Upper lobe of left lung (tissue), 6 donors: ENCODE measurements at places on chromosomes 3 and 15.

DNA sequence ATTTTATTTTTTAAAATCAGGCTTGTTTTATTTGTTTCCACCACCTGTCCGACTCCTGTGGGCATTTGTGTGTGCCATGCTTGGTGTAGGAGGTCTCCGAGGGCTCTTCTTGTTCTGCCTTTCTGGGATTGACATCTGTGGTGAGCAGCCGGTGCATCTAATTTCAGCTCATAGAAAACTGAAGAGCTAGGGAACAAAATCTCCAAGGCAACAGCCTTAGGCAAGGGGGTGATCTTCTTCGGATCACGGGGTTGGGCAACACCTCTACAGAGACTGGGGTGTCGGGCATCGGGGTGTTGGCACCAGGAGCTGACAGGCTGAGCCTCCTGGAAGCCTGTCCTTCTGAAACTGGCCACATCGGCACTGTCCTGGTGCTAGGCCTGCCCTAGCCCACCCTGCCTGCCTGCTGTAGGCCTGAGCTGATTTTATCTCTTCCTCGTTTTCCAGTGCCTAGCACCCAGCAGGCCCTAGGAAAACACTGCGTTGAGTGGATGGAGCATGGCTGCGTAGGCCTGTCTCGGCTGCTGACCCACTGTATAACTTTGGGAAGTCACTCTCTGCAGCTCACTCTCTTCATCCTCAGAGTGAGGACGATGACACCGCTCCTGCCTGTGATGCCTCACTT, 10.3 kb downstream of the CHCHD6 start:
- no peak for DNase-seq

- no peak for DNase-seq
These were observed 404.2 kb upstream of the IL12A start for GRCh38 chr3:159584421-159584820.

GRCh38 chr3:179348325-179349013, 960 bp downstream of the MFN1 start:
- DNase-seq = no peak

DNA sequence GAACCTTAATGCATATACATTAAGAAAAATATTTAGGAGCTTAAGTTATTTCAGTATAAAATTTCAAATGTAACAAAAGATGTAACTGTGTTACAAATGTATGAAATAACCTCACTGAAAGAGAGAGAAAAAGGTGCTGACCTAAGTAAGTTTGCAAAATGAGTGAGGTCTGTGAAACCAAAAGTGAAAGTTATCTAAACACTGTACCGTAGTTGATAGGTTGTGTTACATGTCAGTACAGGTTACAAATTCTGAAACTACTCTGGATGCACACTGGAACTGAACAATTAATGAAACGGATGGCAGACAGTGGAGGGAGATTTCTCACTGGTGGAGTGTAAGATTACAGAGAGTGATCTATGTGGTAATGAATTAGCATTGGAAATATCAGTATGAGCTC, 420.7 kb downstream of the ZNF385D start:
- no peak for DNase-seq

DNA sequence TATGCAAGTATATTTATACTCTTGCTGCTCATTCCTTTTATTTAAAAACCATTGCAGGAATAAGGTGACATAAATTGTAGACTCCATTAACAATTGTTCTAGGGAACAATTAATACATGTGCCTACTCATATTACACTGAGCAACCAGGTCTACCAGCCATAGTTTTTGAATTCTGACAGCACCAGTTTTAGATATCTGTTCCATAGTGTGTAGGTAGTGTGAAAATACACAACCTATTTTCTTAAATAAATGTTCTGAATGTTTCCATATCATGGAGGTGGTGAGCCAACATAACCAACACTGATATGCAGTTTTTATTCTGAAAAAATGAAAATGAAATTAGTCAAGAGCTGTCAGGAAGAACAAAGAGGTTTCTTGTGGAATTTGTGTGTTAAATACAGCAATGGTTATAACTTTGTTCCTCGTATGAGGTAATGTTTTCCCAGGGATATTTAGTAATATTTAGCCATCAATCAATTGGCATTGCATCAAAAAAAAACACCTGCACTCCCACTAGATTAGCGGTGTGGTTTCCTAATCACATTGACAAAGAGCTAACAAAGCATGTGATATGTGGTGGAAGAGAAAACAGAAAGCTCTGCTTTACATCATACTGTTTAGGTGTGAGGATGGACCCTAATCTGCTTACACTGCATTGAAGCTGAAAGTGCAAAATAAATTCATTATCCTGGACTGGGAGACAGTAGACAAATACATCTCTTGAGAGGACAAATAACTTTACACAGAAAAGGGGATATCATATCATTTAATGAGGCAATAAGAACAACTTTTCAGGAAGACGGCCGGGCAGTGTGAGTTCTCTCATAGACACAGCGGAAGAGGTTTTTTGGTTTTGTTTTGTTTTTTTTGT, 369.5 kb upstream of the THBS1 start:
- no peak for DNase-seq

- DNase-seq = no peak
These were observed 159.6 kb upstream of the IL12A start for GRCh38 chr3:159829056-159829455.

GRCh38 chr3:127164615-127165014, 28.3 kb upstream of the PRR23E start:
- no peak for DNase-seq

DNA sequence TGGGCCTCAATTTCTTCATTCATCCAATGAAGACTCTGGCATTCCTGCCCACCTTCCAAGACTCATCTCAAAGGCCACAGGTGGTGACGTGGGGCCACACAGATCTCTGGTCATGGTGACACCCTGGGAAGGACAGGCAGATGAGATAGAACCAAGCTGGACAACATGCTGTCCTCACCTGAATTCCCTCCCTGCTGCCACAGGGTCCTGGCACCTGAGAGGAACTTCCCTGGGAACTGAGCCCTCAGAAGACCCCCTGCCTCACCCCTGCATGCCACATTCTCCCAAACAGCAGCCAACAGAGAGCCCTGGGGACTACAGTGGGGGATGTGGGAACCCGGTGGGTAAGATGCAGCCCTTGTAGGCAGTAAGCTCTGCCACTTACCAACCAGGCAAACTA, 10.7 kb downstream of the KLF15 start:
- no peak for DNase-seq

DNA sequence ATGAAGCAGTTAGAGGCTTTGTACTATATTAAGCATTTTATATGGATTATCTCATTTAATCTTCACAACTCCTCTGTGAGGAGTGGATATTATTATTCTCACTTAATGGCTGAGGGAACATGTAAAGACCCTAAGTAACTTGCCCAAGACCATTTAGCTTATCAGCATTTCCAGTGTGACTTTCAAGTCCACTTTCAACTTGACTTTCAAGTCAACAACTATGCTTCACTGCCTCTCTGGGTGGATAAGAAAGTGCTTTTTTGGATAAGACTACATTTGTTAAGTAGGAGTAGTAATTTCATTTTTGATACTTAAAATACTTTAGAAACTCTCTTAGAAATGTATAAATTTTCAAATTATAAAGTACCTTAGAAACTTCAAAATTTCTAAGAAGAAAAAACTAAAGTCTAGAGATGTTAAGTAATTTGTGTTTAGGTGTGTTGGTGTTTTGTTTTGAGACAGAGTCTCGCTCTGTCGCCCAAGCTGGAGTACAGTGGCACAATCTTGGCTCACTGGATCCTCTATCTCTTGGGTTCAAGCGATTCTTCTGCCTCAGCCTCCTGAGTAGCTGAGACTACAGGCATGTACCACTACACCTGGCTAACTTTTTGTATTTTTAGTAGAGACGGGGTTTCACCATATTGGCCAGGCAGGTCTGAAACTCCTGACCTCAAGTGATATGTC, 71.8 kb downstream of the MINDY2 start:
- no peak for DNase-seq

- DNase-seq = no peak
These were observed 455 bp upstream of the ABHD17C start for GRCh38 chr15:80694611-80695098.

DNA sequence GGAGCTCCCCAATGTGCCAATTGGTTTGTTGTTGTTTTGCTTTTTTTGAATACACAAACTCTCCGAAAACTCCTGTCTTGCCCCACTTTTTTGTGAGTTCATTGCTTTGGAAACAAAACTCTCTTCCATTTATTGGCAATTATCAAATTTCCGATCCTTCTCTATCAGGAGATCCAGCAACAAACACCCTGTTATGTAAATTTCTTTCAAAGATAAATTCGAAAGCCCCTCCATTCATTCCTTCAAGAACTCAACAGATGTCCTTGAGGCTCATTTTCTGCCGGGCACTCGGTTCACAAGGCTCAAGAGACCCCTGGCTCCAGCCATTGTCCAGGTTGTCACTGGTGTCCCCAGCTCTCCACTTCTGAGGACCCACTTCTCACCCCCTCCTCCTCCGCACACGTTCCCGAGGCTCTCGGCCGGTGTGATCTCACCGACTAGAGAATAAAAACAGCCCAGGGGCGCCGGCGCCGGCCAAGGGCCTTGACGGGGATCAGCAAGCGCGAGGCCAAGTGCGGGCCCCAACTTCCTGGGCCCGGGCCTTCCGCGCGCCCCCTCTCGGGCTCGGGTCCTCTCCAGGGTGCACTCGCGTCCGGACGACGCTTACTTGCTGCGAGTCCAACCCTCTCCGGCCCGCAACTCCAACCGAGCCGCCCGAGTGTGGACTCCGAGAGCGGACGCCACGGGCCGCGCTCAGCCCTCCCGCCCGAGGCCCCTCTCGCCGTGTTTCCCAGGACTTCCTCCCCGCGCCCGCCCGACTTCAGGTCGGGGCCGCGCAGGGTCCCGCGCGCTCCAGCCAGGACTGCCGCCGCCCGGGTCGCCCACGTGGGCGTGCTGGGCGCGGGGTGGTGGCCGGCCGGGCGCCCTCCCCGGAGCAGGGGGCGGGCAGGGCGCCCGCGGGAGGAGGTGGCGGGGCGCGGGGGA, 533 bp upstream of the SMAD3 start:
- peak; percentile 61 for DNase-seq

- DNase-seq = peak; percentile 72
These were observed 121.7 kb upstream of the SPRED1 start for GRCh38 chr15:38130740-38131498.

DNA sequence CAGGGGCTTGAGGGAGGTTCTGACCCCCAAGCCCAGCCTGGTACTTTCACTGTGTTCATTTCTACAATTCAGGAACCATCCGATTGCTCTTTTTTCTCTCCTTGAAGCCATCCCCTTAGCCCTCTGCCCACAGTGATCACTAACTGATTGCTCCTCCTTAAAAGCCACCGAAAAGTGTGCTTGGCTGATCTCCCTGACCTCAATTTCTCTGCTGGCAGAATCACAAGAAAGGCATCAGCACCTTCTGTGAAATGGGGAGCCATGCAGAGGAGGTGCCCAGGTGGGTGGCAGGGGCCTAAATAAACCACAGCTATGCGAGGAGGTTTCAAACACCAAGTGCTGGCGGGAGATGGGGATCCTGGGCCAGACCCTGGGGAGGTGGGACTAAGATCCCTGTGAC, 56.2 kb downstream of the SRGAP3 start:
- DNase-seq = no peak

- DNase-seq = peak; percentile 95
These were observed 550 bp downstream of the RPP25 start for GRCh38 chr15:74955796-74956647.

GRCh38 chr3:72185549-72186399, 400.8 kb upstream of the PROK2 start:
- DNase-seq = no peak
